ENCODE measurements at places on chromosomes 12 and 14.
A peak's percentile ranks its signal among the peaks of the same experiment; 100 is the strongest.

DNA sequence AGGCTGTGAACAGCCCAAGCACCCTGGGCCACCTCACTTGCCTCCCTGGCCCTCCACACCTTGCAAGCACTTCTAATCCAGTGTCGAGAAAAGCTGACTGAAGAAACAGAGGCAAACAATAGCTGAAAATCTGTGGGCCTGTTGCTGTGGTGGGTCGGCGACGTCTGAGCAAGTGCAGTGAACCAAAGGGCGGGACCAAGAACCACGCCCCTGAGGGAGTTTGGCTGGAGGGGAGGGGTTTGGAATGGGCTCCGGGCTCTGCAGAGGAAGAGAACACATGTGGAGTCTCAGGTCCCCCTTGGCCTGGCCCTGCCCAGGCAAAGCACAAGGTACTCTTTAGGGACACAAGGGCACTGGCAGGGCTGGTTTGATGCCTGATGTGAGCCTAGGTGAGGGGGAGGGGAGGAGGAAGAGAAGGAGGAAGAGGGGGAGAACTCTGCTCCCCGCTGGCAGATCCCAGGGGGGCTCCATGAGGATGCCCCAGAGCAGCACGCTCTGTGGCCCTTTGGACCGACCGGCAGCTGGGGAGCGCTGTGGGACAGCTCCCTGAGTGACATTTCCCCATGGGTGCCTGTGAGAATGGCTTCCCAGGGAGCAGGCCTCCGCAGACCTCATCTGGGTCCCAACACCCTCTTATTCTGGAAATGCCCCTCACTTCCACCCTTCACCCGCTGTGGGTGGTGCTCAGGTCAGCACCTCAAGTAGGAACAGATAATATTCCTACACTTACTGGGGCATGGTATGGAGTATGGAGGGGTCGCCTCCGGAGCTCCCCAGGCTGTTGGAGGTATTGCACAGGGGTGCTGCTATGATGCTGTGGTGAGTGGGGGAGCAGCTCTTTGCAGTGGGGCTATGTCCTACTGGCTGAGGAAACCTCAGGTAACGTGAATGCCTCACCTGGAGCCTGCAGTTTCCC lies 85.5 kb downstream of the CPSF2 start:
- no peak for DNase-seq

DNA sequence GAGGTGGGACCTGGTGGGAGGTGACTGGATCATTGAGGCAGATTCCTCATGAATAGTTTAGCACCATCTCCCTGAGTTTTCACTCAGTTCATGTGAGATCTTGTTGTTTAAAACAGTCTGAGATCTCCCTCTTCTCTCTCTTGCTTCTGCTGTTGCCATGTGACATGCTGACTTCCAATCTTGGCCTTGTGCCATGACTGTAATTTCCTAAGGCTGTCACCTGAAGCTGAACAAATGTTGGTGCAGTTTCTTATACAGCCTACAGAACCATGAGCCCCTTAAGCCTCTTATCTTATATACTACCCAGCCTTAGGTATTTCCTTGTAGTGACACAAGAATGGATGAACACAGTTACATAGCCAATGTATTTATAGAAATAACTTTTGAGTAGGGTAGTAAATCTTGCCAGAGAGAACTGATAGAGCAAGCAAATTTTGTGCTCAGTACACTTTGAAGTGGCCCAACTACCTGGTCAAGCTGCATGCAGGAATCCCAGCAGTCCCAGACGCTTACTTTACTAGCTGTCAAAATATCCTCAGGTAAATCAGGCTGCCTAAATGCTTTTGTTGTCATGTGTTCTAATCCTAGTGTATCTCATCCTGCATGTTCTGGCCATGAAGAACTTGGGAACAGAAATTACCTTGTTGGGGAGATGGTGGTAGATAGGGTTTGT lies 445.6 kb upstream of the MIS18BP1 start:
- no peak for DNase-seq

- no peak for DNase-seq
These were observed 11.4 kb upstream of the BCAT1 start for GRCh38 chr12:24960222-24960855.

DNA sequence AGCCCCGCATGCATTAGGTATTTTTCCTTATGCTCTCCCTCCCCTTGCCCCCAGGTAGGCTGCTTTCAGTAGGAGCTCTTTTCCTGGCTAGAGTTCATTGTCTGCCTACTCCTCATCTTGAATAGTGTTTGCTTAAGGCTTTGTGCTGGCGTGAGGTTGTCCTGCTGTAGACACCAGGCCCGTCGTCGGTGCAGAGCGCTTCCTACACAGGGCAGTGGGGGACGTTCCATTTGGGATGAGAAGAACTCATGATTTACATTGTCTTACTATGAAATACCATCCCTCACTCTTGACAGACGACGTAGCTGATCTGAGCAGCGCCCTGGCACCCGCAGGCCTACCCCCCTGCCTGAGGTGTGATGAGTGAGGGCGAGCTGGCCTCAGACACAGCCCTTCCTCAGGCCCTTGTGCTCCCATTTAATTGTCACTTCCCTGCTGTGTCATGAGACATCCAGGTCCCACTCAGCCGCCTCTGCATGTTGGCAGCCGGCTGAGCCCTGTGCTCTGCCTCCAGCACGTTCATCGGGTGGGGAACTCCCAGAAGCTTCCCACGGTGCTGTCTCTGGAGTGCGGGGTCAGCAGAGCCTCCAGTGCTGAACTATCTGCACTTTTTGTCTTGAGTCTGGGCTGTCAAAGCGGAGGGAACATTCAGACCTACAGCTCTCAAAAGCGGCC lies 76.0 kb downstream of the WDR20 start:
- DNase-seq: no peak

DNA sequence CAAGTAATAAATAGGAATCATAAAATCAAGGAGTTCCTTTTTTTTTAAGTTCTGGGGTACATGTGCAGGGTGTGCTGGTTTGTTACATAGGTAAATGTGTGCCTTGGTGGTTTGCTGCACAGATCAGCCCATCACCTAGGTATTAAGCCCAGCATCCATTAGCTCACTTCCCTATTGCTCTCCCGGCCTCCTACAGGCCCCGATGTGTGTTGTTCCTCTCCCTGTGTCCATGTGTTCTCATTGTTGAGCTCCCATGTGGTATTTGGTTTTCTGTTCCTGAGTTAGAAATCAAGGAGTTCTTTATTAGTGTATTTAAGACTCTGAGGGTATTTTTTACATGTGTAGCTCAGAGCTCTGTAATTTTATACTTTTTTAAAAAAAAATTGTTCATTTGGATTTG lies 86.0 kb downstream of the SCFD1 start:
- DNase-seq: no peak

- no peak for DNase-seq
These were observed 1.3 kb downstream of the POMT2 start for GRCh38 chr14:77319422-77319821.

DNA sequence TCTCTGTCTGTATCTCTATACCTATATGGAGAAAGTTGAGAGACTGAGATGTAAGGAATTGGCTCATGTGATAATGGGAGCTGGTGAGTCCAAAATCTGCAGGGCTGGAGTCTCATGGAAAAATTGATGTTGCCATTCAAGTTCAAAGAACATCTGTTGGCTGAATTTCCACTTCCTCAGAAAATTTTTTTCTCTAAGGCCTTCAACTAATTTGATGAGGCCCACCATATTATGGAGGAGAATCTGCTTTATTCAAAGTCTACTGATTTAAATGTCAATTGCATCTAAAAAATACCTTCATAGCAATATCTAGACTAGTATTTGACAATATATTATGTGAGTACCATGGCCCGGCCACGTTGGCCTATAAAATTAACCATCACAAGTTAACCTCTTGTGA lies 261.4 kb downstream of the VRK1 start:
- DNase-seq: no peak

GRCh38 chr14:100573002-100573756 lies 14.0 kb downstream of the BEGAIN start:
- no peak for DNase-seq

- no peak for DNase-seq
These were observed 344.9 kb upstream of the STXBP6 start for GRCh38 chr14:25394791-25395391.

- no peak for DNase-seq
These were observed 128.9 kb upstream of the CCND2 start for GRCh38 chr12:4144676-4145075.

GRCh38 chr12:124379938-124380754 lies 85.3 kb downstream of the RFLNA start:
- DNase-seq: no peak

DNA sequence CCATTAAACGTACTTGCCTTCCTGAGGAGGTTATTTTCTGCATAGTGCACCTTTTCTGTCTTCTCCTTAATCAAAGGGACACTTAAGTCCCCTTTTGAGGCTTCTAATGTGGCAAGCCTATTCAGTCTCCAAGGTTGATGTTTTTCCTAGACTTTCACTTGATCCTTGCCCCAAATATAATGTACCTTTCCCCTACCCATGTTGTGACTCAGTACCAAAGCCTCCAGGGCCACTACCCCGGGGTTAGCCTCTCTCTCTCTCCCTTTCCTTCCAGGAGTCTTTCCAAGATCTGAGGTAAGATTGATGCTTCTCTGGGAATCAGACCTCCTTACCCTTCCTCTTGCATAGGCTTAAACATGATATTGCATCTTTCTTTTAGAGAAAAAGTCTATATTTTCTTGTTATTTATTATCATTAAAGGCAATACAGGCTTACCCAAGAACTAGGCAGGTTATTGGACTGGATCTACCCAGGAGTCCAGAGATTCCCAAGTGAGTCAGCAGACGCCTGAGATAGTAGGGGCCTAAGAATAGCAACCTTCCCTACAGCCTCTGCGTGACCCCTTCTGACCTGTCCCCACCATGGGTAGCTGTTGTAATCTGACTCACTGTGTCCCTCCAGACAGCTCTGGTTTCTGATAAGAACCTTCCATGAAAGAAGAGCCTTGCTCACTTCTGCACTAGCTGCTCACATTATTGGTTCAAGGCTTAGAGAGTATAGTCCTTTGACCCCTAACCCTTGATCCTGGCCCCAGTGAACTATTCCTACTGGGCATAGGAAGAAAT lies 172.9 kb downstream of the ZFP36L1 start:
- DNase-seq: no peak

DNA sequence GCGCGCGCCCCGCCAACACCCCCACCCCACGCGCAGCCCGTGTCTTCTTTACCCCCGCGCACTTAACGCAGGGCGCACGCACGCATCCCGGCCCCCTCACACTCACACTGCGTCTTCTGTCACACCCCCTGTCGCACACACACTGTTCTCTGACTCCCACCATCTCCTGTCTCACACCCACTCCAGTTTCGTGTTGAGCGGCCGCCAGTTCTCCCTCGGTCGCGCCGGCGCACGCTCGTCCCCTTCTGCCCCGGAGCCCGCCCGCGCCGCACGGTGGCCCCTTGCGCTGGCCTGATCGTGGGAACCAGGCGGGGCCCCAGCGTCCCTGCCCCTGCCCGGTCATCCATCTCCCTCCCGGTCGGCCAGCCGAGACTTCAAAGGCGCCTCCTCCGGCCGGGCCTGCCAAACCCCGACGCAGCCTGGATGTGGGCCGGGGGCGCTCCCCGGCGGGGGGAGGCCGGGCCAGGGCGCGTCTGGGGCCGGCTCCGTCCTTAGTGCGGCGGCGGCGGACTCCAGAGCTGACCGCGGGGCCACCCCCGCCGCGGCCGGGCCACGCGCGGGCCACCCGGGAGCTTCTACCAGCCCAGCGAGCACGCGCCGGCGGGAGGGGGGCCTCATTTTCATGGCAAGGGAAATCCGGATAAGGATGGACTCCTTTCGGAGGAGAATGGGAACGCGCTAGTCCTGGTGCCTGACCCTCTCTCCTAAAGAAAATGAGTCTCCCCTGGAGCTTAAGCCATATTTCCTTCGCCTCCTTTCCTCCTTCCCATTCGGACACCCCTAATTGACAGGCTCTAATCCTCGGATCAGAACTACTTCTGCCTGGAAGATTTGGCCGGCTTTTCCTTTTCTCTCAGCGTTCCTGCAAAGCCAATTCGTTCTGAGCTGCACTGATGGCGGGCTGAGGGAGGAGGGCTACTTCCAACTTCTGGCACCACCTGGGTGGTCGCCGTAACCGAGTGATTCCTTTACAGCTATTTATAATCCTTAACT lies 82.0 kb upstream of the HMGA2 start:
- no peak for DNase-seq

DNA sequence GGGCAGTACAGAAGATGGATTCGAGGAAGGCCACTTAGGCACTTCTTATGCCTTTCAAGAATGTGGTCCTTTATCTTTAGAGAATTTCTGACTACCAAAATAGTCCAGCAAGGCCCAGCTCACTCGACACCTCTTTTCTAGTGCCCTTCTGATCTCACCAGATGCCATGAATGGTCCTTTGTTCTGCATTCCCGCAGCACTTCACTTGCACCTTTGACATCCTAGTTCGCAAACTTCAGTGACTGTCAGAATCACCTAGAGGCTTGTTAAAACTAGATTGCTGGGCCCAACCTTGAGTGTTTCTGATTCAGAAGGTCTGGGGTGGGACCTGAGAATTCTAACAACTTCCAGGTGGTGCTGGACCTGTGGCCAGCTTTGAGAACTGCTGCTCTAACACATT lies 56.7 kb downstream of the PKP2 start:
- no peak for DNase-seq

DNA sequence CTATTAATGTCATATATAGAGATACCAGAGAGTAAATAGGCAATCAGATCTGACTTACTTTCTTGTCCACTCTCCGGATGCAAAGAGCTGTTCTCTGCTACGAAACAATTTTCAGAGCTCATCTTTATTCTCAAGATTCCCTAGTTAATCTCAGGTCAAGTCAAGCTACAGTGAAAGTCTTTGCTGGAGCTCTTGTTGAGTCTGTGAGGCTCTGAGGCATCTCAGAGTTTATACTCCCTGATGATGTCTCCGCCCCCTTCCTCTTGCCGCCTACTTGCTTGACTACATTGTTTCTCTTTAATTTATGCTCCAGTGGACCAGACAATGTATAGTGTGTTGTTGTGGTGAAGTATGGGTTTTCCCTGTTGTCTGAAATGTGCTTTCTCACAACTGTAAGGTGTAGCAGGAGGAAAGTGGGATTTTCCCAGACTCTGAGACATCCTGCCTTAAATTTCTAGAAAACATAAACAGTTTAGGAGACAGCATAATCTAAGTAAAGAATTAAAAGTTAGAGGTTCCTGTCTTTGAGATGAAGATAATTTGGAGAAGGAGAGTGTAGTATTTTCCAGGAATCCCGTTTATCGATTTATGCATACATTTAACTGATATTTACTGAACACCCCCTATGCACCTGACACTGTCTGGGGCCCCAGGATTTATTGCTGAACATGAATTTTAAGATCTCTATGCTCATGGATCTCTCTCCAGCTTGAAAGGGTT lies at the start of gene CD69:
Gene CD69, minus strand, starts transcription at position 203 of the 720 bp plus-strand sequence. Its CDS starts 81 bp downstream, at position 122.
- no peak for DNase-seq

DNA sequence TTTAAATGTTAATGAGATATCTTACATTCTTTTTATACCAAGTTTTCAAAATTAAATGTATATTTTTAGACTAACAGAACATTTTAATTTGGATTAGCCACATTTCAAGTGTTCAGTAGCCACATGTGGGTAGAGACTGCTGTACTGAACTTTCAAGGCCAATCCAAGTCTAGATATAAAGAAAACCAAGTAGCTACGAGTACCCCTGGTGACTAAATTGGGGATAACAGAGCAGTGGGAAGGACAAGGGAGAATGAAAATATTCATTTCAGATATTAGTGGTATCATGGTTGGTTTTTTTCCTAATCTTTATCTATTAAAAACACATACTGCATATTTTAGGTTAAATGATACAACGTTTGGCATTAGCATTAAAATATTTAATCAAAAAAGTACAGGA lies 69.4 kb upstream of the RHOJ start:
- DNase-seq: no peak

- DNase-seq: peak; percentile 64
These were observed 85.1 kb downstream of the DIP2B start for GRCh38 chr12:50589650-50590435.

All from GM04504 (cell line).